NCI-H1092 (cell line): ENCODE measurements at places on chromosomes 12 and 14.

DNA sequence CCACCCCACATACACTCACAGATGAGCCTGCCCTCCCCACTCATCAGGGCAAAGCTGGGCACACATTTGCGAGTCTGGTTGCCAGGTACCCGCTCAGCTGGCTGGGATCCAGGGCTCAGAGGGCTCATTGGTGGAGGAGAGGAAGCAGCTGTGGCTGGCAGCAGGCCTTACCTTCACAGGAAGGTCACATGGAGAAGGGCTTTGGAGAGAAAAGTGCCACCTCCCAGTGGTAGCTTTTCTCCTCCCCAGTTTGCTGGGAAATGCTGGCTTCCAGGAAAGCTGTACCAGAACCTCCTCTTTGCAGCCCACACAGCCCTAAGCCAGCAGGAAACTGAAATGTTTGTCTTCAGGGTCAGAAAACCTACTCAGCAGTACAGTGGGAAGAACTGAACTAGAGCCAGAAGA is 55.6 kb downstream of the LGMN start:
- DNase-seq: peak; percentile 97

DNA sequence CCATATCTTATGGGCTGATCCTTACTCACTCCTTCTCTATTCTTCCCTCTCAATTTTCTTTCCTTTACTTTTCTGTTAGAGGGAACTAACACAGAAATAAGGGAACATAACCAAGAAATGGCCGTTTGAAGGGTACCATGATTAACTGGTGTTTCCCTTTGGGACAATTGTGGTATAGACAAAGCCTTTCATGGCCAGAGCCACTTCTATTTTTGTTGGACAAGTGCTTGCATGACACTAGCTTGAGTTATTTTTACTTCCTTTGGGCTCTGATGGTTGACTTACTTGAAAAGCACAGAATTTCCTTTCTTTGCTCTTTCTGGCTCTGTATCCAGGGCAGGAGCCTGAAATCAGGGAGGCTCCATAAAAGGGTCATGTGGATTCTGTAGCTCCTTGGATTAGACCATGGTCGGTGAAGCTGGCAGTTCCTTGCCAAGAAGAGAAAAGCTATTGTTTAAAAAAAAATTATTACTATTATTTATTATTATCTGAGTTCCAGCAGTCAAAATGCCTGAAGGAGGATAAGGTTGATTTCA is 130.6 kb downstream of the KTN1 start:
- DNase-seq: no peak

DNA sequence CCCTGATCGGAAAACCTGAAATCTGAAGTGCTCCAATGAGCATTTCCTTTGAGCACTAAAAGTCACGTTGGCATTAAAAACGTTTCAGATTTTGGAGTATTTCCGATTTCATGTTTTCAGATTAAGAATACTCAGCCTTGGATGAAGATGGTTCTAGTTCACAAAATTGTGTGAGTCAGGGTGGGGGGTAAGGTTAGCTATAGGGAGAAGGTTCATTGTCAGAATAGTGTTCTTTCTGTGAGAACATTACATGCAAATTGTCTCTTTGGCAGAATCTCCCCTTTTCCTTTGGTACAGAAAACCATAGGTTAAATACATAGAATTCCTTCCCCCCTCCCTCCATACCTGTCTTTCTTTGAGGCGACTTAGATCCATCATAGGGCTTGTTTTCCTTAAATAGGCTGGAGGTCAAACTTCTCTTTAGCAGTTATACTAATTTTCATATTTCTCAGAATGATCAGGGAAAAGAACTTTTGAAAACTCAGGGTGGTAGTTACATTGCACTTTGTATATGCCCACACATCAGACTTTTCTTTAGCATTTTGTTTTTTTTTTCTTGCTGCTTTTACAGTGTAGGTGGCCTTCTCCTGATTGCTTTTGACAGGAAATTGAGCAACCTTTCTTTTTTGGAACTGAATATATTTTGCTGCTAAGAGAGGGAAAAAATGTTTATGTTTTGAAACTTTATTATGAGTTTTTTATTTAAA is 503.5 kb downstream of the PCNX1 start:
- no peak for DNase-seq

DNA sequence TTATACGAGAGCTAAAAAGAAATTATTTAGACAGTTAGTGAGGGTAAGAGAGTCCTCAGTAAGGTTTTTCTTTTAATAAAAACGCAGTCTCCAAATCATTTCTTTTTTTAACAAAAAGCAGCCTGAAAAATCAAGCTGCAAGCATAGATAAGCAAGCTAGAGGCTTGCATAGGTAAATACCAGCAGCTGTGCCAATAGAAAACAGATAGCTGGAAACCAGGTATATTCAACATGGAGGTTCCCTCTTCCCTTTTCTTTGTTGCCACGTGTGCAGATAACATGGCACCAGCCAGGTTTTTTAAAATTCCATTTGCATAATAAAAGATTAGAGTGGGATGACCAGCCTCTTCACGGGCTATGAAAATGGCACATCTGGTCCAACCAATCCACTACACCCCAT is 6.1 kb upstream of the PRKAB1 start:
- DNase-seq: no peak

DNA sequence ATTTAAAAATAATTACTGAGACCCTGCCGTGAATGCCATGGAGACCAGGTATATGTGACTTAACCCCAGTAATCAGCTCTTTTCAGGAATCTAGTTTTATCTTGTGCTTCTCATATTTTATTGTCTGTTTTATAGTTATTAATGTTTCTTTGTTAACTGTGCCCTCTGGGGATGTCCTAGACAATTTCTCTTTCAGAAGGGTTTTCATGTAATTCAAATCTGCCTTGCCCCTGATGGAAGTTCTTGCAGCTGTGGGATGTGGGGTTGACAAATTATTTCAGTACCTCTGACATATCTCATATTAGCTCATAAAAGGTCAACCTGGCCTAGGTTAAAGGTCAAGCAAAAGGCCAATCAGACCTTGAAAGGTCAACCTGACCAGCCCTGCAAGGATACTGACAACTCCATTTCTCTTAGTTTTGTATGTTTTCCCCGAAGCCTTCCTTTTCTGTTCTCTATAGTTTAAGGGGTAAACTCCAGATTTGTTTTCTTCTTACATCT is 182.3 kb downstream of the SLC41A2 start:
- DNase-seq: no peak

GRCh38 chr12:105036937-105037649 is 47.2 kb downstream of the ALDH1L2 start:
- DNase-seq: no peak

- no peak for DNase-seq
Measured at GRCh38 chr12:69993433-69993832, 168.4 kb downstream of the MYRFL start.

DNA sequence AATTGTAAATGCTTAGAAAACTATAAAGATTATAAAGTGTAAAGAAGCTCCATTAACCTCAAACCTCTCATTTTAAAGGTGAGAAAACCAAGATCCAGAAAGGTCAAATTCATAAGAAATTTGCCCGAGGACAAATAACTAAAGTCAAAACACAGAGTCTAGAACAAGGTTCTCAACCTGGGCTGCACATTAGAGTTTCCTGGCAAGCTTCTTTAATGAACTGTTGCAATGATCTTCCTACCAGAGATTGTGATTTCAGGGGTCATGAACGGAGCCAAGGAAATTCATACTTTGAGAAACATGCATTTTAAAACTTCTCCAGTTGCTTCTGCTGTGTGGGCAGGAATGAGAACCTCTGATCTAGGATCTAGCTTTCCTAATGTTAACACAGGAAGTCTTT is 86.8 kb downstream of the DERA start:
- no peak for DNase-seq

DNA sequence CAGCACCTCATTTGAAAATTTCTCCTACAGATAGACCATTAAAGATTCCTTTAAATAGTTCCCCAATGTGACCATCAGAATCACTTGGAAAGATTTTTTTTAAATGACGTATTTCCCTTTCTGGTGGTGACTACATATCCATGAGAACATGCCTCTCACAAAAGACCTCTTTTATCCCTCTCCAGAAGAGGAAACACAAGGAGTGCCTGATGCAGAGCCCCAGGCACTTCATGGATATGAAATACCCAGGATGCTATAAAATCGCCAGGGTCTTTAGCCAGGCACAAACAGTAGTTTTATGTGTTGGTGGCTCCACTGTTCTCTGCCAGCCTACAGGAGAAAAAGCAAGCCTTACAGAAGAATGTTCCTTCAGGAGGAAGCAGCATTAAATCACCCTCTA is 97.1 kb downstream of the ETNK1 start:
- DNase-seq: no peak

DNA sequence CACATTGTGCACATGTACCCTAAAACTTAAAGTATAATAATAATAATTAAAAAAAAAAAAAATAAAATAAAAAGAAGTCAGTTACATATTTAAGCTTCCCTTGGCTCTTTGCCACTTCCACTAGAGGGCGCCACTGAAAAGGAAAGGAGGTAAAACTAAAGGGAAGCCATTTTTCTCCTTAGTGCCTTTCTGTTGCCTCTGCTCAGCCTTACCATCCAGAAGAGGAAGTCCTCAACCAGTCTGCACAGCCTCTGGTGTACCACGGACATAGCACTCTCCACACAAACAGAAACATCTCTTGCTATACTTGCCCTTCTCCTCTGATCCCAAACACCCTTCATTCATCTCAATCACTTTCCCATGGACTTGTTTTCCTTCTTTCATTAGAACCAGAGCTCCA is 169.0 kb upstream of the EEA1 start:
- DNase-seq: peak; percentile 12

- DNase-seq: peak; percentile 30
Measured at GRCh38 chr14:80419345-80419744, 208.0 kb upstream of the DIO2 start.

GRCh38 chr12:66066137-66066928 is 64.2 kb downstream of the LLPH start:
- DNase-seq: no peak

DNA sequence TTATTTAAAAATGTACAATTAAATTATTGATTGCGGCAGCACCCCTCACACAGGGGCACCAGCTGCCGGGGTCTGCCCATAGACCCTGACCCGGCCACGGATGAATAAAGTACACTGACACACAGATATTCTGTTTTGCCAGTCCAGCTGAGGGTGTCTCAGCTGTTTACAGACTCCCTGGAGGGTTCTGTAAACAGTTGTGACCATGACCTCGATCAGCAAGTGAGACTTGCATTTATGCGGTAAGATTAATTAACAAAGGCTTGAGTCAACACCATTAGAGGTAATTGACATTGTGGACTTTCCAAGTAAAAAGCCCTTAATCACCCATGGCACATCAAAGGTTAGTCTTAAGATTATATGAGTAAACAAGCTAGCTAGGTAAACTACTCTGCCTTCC is 94.3 kb downstream of the FUT8 start:
- peak; percentile 51 for DNase-seq

DNA sequence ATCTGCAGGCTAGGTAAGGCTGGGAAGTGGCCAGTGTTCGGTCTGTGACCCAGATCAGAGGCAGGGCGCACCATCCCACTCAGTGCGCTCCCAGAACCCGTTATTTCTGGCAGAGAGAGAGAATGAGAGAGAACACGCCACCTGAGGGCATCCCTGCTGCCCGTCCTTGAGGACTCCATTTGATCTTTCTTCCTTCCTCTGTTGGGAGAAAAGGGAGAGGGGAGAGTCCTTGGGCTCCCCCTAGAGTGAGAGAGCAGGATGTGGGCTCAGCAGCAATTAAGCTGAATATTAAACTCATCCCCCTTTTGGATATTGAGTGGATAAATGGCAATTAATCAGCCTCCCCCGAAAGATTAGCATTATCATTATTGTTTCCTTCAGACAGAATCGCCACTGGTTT is 70.6 kb downstream of the IFT43 start:
- no peak for DNase-seq
